ENCODE measurements at places on chromosomes 7 and 10. TPM values are rescaled to one million over a fixed set of nuclear protein-coding genes. Genes with fewer than 3 reads are reported as not detected.

CRPPA gene
- total RNA-seq, result 1.1 TPM

MPP7 gene
- 24.9 TPM for total RNA-seq

FAM107B gene
- total RNA-seq, result 202 TPM

SUGCT gene
- 1.7 TPM for total RNA-seq

FXYD4 gene
- total RNA-seq, result not detected

HOXA4 gene
- total RNA-seq, result 0.19 TPM

GRCh38 chr7:54874804-54875203 is 115.8 kb upstream of the SEC61G start:
- H3K27ac ChIP-seq, result no peak overlapping the region
- H3K4me1 ChIP-seq, result no peaks in the 10 kb centered on the region
- H3K27me3 ChIP-seq, result no peaks in the 10 kb centered on the region
- H3K4me3 ChIP-seq, result no peak overlapping the region
- no peak for DNase-seq
- H3K36me3 ChIP-seq, result no peaks in the 10 kb centered on the region

DNA sequence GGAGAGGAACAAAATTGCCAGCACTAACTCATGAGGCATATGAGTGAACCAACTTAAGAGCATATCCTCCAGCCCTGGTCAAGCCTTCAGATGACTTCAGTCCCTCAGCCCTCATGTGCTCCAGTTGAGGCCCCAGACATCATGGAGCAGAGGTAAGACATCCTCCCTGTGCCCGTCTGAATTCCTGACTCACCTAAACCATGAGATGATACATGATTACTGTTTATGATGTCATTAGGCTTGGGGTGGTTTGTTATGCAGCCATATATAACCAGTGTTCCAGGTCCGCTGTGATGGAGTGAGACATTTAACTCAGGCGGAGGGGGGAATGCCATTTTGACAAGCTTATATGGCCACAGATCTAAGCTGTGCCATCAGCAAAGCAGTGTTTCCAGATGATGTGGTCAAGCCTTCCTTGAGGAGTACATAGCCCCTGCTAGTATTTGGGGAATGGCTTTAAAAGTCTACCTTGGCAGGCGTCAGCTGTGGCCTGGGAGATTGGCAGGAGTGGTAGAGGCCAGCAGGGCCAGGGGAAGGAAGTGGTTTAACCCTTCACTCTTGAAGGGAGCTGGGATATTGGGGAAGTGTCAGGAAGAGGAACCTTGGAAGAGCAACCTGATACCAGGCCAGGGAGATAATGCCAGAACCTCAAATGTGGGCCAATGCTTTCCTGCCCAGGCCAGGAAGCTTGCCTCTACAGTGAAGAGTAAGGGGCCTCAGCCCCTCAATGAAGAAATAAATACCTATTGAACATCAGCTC is 343.0 kb upstream of the PODXL start:
- H3K36me3 ChIP-seq, result no peaks in the 10 kb centered on the region
- no peak overlapping the region for H3K27ac ChIP-seq
- no peaks in the 10 kb centered on the region for H3K27me3 ChIP-seq

- H3K27ac ChIP-seq, result no peak overlapping the region
- no peaks in the 10 kb centered on the region for H3K4me1 ChIP-seq
- no peak overlapping the region for H3K4me3 ChIP-seq
- H3K36me3 ChIP-seq, result no peaks in the 10 kb centered on the region
- DNase-seq, result no peak
- no peaks in the 10 kb centered on the region for H3K27me3 ChIP-seq
Measured at GRCh38 chr10:132878730-132879407, 63.5 kb downstream of the CFAP46 start.

DNA sequence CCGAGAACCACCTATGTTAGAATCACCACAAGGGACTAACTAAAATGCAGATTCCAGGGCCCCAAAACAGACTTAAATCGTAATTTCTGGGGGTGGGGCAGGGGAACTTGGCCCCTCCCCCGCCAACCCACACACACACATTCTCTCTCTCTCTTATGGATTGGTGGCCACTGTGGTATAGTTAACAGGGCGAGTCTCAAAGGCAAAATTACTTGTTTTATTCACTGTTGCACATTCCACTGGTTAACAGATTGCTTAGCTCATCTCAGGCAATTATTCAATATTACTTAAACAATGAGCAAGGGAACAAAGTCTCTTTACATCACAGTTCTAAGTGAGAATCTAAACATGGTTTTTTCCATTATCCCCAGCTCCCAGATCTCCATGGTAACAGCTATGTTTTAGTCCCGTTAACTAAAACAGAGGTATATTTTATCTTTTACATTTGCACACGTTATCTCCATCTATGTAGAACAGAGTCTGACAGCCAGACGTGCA is 38.5 kb downstream of the IGF2BP3 start:
- H3K36me3 ChIP-seq, result no peaks in the 10 kb centered on the region
- no peak overlapping the region for H3K4me3 ChIP-seq
- H3K4me1 ChIP-seq, result no peaks in the 10 kb centered on the region

DNA sequence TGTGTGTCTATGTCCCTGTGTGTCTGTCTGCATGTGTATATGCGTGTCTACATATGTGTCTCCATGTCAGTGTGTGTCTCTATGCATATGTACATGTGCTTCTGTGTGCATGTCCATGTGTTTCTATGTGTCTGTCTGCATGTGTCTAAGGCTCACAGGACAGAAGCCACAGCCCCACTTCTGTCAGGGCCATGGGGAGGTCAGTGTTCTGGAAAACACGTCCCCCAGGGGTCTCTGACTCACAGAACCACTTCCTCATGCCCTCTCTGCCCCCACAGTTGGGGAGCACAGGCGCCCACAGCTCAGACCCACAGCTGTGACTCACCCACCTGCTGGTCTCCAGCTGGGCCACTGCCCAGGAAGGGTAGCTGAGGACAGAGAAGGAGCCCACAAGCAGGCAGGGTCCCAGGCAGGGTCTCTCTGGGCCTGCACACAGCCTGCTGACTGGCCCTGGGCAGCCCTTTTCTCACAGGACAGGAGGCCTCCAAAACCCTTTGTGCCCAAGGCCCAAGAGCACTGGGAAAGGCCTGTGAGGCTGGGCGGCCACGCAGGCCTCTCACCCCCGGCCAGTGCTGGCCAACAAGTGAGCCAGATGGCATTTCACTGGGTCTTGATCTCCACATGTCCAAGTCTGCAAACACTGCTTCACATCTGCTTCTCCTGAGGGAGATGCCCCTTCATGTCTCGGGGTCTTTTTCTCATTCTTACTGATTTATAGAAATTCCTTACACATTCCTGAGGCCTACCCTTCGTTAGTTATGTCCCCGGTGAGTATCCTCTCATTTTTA is 102.9 kb upstream of the FAM20C start:
- H3K4me1 ChIP-seq, result no peaks in the 10 kb centered on the region
- H3K36me3 ChIP-seq, result no peaks in the 10 kb centered on the region
- no peak for DNase-seq
- no peaks in the 10 kb centered on the region for H3K27me3 ChIP-seq

- H3K27ac ChIP-seq, result no peak overlapping the region
- no peak for DNase-seq
- no peaks in the 10 kb centered on the region for H3K36me3 ChIP-seq
- no peaks in the 10 kb centered on the region for H3K27me3 ChIP-seq
- H3K4me1 ChIP-seq, result no peaks in the 10 kb centered on the region
Measured at GRCh38 chr7:39847227-39847626, 102.8 kb upstream of the CDK13 start.

- H3K27me3 ChIP-seq, result no peaks in the 10 kb centered on the region
- H3K36me3 ChIP-seq, result no peaks in the 10 kb centered on the region
- H3K27ac ChIP-seq, result no peak overlapping the region
- no peak for DNase-seq
Measured at GRCh38 chr7:121305109-121305508, 23.7 kb upstream of the WNT16 start.

DNA sequence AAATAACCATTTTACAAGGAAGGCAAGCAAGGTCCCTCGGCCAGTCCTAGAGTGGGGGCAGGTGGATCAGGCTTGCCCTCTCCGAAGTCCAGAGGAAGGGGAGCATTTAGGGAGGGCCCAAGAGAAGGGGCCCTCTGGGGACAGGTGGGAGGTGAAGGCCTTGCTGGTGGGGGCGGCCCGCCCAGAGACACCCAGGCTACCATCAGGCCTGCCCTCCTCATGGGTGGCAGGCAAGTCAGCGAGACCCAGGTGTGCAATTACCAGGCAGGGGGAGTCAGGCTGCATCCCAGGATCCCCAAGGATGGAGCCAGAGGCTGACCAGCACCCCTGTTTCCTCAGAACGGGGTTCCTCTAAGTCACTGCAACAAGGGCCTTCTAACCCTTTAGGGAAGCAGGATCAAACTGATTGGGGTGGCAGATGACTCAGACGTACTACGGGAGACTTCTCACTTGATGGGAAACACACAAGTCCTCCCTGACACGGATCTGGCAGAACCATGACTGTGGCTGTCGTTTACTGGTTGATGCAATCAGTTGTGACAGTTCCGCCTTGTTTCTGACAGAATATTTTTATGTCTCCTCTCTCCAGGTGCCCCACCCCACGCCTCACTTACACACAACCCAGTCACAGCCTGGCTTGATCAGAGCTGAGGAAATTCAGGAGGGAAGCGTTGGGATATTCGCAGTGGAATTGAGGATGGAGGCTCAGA is 8.2 kb downstream of the LOXL4 start:
- no peak for DNase-seq
- no peak overlapping the region for H3K4me3 ChIP-seq
- H3K27ac ChIP-seq, result no peak overlapping the region
- no peaks in the 10 kb centered on the region for H3K4me1 ChIP-seq
- no peaks in the 10 kb centered on the region for H3K36me3 ChIP-seq

- H3K27ac ChIP-seq, result no peak overlapping the region
- peaks cover 34% of the 10 kb centered on the region for H3K27me3 ChIP-seq
- no peak for DNase-seq
- H3K4me1 ChIP-seq, result peaks cover 12% of the 10 kb centered on the region
- H3K4me3 ChIP-seq, result no peak overlapping the region
- H3K36me3 ChIP-seq, result no peaks in the 10 kb centered on the region
Measured at GRCh38 chr10:129966889-129967578, 3.0 kb upstream of the EBF3 start.

- H3K4me3 ChIP-seq, result peak overlapping the region; percentile 92
- H3K27me3 ChIP-seq, result no peaks in the 10 kb centered on the region
- peaks cover 67% of the 10 kb centered on the region for H3K4me1 ChIP-seq
- peak; percentile 64 for DNase-seq
- H3K27ac ChIP-seq, result peak overlapping the region; percentile 90
Measured at GRCh38 chr10:6578251-6578771, 1.8 kb downstream of the PRKCQ start.

- no peak for DNase-seq
- no peak overlapping the region for H3K4me3 ChIP-seq
- peaks cover 16% of the 10 kb centered on the region for H3K36me3 ChIP-seq
- peaks cover 12% of the 10 kb centered on the region for H3K4me1 ChIP-seq
- no peak overlapping the region for H3K27ac ChIP-seq
Measured at GRCh38 chr10:101968286-101968939, 87.6 kb downstream of the ARMH3 start.

- no peaks in the 10 kb centered on the region for H3K4me1 ChIP-seq
- no peak overlapping the region for H3K27ac ChIP-seq
- H3K27me3 ChIP-seq, result no peaks in the 10 kb centered on the region
- H3K4me3 ChIP-seq, result no peak overlapping the region
- H3K36me3 ChIP-seq, result no peaks in the 10 kb centered on the region
Measured at GRCh38 chr7:37666026-37666799, 17.4 kb upstream of the GPR141 start.

- no peaks in the 10 kb centered on the region for H3K27me3 ChIP-seq
- H3K27ac ChIP-seq, result no peak overlapping the region
- no peaks in the 10 kb centered on the region for H3K4me1 ChIP-seq
- H3K4me3 ChIP-seq, result no peak overlapping the region
Measured at GRCh38 chr10:132745971-132746370, 40.0 kb downstream of the NKX6-2 start.

Measured in CD4-positive, alpha-beta memory T cell (primary cell).